Neural cell (in vitro differentiated cells): ENCODE measurements at places on chromosomes 4 and X. TPM values are rescaled to one million over a fixed set of nuclear protein-coding genes. Genes with fewer than 3 reads are reported as not detected.

Gene ARHGAP10
- 1.1 and 1.2 TPM in 2 replicates for polyA plus RNA-seq

Gene PSAPL1
- not detected in 2 replicates for polyA plus RNA-seq

Gene GDPD2
- polyA plus RNA-seq, result 0.84 TPM in 1 of 2 replicates, not detected in the other

Gene EPHA5
- 3.6 and 4.3 TPM in 2 replicates for polyA plus RNA-seq

Gene DCAF4L1
- 0.31 and 0.42 TPM in 2 replicates for polyA plus RNA-seq

Gene PRPS2
- 4.5 and 4.7 TPM in 2 replicates for polyA plus RNA-seq

Gene SH3RF1
- 3.1 TPM in 2 replicates for polyA plus RNA-seq

Gene SMARCA1
- polyA plus RNA-seq, result 62.9 and 66.9 TPM in 2 replicates

Gene DMRTC1B
- 1.7 and 2.7 TPM in 2 replicates for polyA plus RNA-seq

Gene PLRG1
- 133 and 141 TPM in 2 replicates for polyA plus RNA-seq

Gene NKX3-2
- not detected in 2 replicates for polyA plus RNA-seq

Gene RTL3
- not detected in 2 replicates for polyA plus RNA-seq

Gene PPEF1
- 1.5 and 1.6 TPM in 2 replicates for polyA plus RNA-seq

Gene H2BW2
- polyA plus RNA-seq, result not detected in 2 replicates

Gene TEX13D
- polyA plus RNA-seq, result not detected in 2 replicates

Gene C4orf50
- 1.6 and 1.8 TPM in 2 replicates for polyA plus RNA-seq

Gene FOXR2
- not detected in 2 replicates for polyA plus RNA-seq

Gene GPR82
- polyA plus RNA-seq, result not detected in 2 replicates

Gene CABS1
- polyA plus RNA-seq, result not detected in 2 replicates

Gene FAM9A
- polyA plus RNA-seq, result 0.44 and 0.67 TPM in 2 replicates

Gene NPY1R
- 15.3 and 19.8 TPM in 2 replicates for polyA plus RNA-seq

Gene ASB11
- polyA plus RNA-seq, result not detected in 2 replicates

Gene USP17L30
- polyA plus RNA-seq, result not detected in 2 replicates

Gene LONRF3
- polyA plus RNA-seq, result 0.30 and 0.41 TPM in 2 replicates
